CD4-positive, alpha-beta T cell treated with Interleukin-4 for 1 hour (primary cell): ENCODE measurements at places on chromosomes 4 and X.

- no peak for DNase-seq
These were observed 181.5 kb downstream of the ZIC3 start for GRCh38 chrX:137747244-137748043.

GRCh38 chr4:87045234-87045558 lies 110.4 kb downstream of the AFF1 start:
- DNase-seq: no peak

GRCh38 chr4:169090484-169091215 lies 80.6 kb upstream of the CBR4 start:
- no peak for DNase-seq

GRCh38 chrX:40816906-40817305 lies 81.6 kb upstream of the MED14 start:
- DNase-seq: no peak

GRCh38 chr4:137587796-137588195 lies 55.5 kb upstream of the PCDH18 start:
- no peak for DNase-seq
